ENCODE measurements at places on chromosomes 5 and 9. TPM values are rescaled to one million over a fixed set of nuclear protein-coding genes. Genes with fewer than 3 reads are reported as not detected.

DNA sequence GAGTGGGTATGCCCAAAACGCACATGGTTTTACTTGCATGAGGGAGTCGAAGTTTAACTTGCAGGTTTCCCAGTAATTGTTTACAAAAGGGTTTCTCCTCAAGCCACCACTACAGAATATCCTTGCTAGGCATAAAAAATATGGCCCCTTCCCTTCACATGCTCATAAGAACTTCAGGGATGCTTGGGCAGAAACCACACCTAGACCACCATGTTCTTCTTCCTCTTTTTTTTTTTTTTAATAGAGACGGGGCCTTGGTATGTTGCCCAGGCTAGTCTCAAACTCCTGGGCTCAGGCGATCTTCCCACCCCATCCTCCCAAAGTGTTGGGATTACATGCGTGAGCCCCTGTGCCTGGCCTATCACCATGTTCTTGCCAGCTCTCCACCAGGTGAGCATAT lies 18.6 kb upstream of the PLIN2 start:
- H3K27me3 ChIP-seq = no peaks in the 10 kb centered on the region
- H3K36me3 ChIP-seq = no peaks in the 10 kb centered on the region
- peaks cover 2% of the 10 kb centered on the region for H3K4me1 ChIP-seq
- DNase-seq = no peak

- peaks cover 36% of the 10 kb centered on the region for H3K27me3 ChIP-seq
- no peak overlapping the region for H3K27ac ChIP-seq
- H3K36me3 ChIP-seq = no peaks in the 10 kb centered on the region
- no peak overlapping the region for H3K4me3 ChIP-seq
Observed at GRCh38 chr5:112685931-112686330, 51.8 kb upstream of the APC start.

DNA sequence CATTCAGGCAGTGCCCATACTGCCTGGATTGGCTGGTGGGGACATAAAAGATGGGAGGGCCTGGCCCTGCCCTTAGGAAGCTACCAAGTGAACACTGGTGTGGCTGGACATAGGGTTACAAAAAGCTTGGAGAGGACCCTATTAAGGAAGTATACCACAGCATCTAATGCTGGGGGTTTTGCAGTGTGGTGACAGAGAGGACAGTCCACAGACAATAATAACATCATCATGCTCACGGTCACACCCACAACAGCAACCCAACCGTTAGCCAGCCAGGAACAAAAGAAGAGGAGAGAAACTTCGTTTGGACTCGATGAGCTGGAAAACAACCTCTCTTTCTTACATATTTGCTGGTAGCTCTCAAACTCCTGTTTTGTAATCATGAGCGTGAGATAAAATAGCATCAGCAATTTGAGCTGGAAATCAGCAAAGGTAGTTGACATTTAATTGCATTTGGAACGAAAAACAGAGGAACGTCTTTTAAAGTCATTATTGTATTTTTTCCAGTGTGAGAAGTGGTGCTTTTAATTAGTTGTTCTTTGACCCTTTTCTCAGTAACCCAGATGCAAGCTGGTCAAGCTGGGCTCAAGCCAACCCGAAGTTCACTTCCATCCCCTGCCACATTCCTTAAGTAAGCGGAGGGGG lies 73.4 kb downstream of the NSG2 start:
- no peak for DNase-seq
- H3K27ac ChIP-seq = no peak overlapping the region
- H3K4me3 ChIP-seq = no peak overlapping the region
- H3K4me1 ChIP-seq = no peaks in the 10 kb centered on the region
- no peaks in the 10 kb centered on the region for H3K36me3 ChIP-seq
- H3K27me3 ChIP-seq = no peaks in the 10 kb centered on the region

DNA sequence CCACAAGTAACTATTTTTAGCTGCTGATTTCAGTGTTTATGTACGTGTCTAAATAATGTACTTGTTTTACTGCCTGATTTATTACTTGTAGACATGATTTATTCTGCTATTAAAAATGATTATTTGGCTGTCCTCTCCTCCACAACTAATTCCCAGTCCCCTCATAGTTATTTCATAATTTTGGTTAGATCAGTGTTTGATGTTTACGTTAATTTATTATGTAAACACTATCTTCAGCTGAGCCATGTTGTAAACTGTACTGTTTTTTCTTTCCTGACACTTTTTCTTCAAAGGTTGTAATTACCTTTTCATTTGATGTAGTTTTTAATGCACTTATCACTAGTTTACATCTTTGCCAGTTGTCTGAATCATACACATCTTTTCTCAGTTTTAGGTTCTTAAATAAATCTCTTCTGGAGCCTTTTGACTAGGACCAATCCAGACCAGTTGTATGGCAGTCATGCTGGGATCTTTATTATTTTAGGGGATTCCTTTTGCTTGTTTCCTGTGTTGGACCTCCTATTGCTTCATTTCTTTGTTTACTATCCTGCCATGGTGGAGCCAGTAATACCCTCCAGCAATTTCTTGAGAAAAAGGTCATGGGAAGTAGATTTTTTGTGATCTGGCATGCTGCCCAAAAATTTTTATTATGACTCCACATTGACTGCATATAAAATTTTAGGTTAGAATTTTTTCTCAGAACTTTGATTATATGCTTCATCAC lies 16.1 kb downstream of the AP3S1 start:
- H3K4me1 ChIP-seq = peaks cover 25% of the 10 kb centered on the region
- peaks cover 23% of the 10 kb centered on the region for H3K36me3 ChIP-seq
- no peaks in the 10 kb centered on the region for H3K27me3 ChIP-seq
- H3K4me3 ChIP-seq = no peak overlapping the region

DNA sequence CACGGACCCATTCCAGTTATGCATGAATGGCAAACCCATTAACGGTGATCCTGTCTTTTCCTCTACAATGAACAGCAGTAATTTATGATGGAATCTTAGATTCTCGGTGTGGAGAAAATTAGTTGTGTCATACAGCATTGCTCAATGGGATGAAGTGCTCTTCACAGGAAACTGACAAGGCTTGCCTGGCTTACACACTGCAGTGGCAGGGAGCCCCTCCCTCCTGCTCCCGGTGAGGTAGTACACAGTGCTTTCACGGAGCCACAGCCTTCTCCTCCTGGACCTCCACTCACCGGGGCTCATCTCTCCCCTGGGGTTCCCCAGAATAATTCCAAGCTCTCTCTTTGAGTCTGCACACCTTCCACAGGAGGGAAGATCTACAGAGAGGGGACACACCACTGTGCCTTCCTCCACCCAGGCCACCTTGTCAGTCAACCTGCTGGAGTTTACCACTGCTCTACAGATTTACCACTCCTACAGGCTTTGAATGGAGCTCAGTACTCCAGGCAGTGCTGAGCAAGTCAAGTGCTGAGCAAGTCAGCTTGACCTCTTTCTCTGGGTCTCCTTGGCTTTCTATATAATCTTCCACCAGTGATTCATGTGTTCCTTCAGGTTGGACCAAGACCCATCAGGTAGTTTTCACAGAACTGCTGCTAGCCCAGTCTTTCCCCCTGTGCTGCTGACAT lies 59.1 kb upstream of the TBC1D2 start:
- no peak overlapping the region for H3K4me3 ChIP-seq
- no peak overlapping the region for H3K27ac ChIP-seq
- DNase-seq = no peak

DNA sequence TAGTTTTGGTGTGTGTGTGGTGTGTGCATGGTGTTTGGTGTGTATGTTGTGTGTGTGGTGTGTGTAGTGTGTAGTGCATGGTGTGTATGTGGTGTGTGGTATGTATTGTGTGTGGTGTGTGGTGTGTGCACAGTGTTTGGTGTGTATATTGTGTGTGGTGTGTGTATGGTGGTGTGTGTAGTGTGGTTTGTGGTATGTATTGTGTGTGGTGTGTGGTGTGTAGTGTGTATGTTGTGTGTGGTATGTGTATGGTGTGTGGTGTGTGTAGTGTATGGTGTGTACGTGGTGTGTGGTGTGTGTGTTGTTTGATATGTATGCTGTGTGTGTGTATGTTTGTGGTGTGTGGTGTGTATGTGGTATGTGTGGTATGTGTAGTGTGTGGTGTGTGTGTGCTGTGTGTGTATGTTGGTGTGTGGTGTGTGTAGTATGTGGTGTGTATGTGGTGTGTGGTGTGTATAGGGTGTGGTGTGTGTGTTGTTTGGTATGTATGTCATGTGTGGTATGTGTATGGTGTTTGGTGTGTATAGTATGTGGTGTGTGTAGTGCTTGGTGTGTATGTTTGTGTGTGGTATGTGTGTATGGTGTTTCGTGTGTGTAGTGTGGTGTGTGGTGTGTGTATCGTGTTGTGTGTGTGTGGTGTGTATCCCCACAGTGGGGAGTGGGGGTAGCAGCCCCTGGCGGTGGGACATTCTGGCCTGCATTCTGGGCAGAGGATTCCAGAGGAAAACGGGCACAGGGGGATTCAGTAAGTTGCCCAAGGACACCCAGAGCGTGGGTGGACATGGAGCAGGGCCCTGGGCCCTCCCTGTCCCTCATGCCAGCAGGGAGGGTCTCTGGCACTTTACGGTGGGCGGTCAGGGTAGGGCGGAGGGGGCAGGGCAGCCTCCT lies 79.7 kb downstream of the HMCN2 start:
- no peaks in the 10 kb centered on the region for H3K27me3 ChIP-seq
- H3K4me3 ChIP-seq = no peak overlapping the region
- H3K4me1 ChIP-seq = no peaks in the 10 kb centered on the region
- DNase-seq = no peak
- no peaks in the 10 kb centered on the region for H3K36me3 ChIP-seq

- H3K36me3 ChIP-seq = peaks cover 13% of the 10 kb centered on the region
- no peak for DNase-seq
- H3K4me3 ChIP-seq = no peak overlapping the region
- H3K4me1 ChIP-seq = peaks cover 38% of the 10 kb centered on the region
- H3K27me3 ChIP-seq = peaks cover 1% of the 10 kb centered on the region
Observed at GRCh38 chr5:111532886-111533582, 20.7 kb upstream of the STARD4 start.

- no peak overlapping the region for H3K27ac ChIP-seq
- H3K36me3 ChIP-seq = no peaks in the 10 kb centered on the region
- no peak for DNase-seq
- peaks cover 6% of the 10 kb centered on the region for H3K27me3 ChIP-seq
Observed at GRCh38 chr9:126116351-126117157, 210.1 kb upstream of the MVB12B start.

- no peaks in the 10 kb centered on the region for H3K36me3 ChIP-seq
- peaks cover 41% of the 10 kb centered on the region for H3K4me1 ChIP-seq
- no peak overlapping the region for H3K27ac ChIP-seq
- DNase-seq = no peak
- no peak overlapping the region for H3K4me3 ChIP-seq
Observed at GRCh38 chr9:22047596-22047995, 38.5 kb upstream of the CDKN2B start.

The GFPT2 gene
- not detected for total RNA-seq

The S1PR3 gene
- total RNA-seq = 7.1 TPM

The TSTD2 gene
- total RNA-seq = 18.8 TPM

The CCDC192 gene
- total RNA-seq = not detected

The CDC26 gene
- total RNA-seq = 50.2 TPM

The F2RL2 gene
- total RNA-seq = 0.05 TPM

The CTSL gene
- 14.1 TPM for total RNA-seq

The KIF4B gene
- 0.07 TPM for total RNA-seq
